GM12878 (cell line): ENCODE measurements at places on chromosomes 4 and X.

DNA sequence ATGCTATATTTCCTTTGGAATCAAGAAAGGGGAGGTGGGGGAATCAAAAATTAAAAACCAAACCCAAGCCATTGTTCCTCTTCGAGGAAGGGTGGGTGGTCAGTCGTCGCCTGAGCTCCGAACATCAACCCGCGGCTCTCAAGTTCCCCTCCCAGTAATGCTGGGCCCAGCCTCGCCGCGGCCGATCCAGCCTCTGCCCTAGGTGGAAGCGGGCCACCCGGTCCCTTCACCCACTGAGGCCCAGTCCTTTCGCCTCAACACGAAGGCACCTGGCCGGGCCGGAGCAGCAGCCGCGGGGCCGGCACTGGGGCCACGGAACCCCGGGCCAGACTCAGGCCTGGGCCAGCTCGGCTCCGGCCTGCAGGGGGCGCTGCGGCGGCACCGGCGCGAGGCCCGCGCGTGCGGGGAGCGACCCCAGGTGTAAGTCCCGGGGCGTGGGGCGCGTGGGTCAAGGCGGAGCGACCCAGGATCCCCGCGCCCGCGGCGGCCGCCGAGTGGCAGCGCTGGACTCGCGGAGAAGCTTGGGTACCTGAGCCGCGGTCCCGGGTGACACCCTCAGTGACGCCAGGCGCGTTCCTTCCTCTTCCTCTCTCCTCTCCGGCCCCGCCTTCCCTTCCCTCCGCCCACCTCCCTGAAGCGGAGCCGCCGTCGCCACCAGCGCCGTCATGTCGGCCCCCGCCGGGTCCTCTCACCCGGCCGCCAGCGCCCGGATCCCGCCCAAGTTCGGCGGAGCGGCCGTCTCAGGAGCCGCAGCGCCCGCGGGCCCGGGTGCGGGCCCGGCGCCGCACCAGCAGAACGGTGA, at the start of gene SEC24B:
SEC24B (plus strand) TSS at position 611 of the 802 bp plus-strand sequence; CDS start at position 666, 55 bp downstream.
- DNase-seq = peak; percentile 43

DNA sequence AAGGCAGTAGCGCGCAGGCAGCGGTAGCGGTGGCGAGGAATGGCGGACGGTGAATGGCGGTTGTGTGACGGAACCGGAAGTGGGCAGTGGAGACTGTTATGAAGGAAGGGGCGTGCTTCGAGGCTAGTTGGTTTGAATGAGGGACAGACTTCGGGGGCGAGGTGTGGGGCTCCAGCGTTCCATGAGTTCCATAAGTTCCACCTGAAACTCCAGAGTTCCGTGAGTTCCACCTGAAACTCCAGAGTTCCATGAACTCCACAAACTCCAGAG, 70.2 kb downstream of the FAM47C start:
- no peak for DNase-seq

GRCh38 chr4:81605271-81605670, 133.6 kb upstream of the RASGEF1B start:
- DNase-seq = no peak

GRCh38 chr4:80182237-80182866, 15.0 kb upstream of the PRDM8 start:
- DNase-seq = no peak

DNA sequence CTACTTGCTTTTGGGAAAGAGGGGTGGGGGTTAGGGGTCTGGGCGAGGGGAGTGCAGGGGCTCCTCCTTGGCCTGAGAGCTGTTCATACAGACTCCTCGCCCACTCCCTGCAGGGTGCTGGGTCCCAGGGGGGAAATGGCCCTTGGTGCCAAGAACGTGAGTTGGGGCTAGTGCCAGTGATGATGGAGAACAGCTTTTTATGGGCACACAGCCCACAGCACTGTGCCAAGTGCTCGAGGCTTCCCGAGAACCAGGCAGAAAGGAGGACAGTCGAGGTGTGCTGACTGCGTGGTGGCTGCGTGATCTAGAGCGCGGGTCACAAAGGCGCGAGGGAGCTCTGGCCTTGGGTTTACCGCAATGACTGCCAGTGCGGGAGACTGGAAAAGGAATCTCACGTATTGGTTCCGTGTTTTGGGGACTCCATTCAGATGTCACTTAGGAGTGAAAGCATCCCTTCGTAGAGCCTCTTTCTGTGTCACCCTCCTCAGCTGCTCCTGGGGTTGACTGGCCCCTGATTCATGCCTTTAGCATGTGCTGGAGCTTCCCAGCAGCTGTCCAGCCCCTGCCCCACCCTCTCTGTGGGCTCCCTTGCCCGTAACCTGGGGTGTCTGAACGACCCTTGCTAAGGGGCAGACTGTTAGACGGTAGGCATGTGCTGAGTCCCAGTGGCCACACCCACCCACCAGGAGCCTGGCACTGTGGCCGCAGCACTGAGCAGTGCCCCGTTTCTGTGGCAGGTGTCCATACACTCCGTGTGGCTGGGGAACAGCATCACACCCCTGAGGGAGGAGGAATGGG, 20.9 kb upstream of the MSANTD1 start:
- no peak for DNase-seq

GRCh38 chrX:82370978-82371646, 1137.0 kb upstream of the POU3F4 start:
- no peak for DNase-seq

DNA sequence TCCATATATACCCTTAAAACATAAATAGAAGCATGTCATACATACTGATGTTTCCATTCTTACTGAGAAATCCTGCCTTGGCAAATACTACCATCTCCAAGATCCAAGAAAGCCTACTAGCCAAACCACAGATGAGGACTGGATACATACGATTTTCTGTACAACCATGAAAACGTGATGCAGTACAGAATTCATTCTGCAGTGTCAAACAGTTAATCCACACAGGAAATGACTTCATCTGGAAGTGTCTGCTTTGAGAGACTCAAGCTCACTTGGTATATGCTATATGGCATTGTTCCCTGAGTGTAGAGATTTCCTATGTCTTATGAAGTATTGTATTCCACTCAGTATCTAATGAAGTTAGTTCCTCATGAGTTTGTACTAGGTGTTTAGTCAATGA, 94.3 kb downstream of the CT47B1 start:
- no peak for DNase-seq

DNA sequence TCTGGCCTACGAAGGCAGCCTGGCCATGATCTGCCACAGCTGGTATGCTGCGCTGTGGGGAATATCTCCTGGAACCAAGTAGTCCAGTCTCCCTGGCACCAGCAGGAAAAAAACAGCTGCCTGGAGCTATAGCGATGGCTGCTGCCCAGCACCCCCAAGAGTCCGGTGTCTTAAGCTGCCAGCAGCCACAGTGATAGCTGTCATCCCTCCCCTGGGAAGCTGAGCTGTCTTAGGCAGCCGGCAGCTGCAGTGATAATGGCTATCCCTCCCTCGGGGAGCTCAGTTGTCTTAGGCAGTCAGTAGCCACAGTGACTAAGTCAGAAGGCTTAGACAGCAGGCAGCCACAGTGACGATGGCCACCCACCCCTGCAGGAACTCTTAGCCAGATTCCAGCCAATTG, 205.1 kb downstream of the STPG2 start:
- no peak for DNase-seq

DNA sequence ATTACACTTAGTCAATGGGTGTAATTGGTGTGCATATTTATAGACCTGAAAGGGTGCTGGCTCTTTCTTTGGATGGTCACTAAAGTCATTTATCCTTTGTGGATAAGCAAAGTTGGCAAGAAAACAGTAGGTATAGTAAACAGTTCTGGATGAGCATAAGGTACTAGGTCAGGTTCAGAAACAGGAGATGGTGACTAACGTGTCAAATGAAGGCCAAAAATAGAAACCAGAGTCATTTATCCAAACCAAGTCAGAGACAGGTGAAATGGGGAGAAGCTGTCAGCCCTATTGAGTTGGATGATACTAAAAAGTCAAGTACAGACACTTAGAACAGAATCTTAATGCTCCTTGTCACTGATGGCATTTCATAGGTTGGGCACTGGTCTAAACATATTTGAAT, 313.1 kb downstream of the KLHL13 start:
- DNase-seq = no peak

- no peak for DNase-seq
Observed at GRCh38 chrX:24231131-24231540, 81.6 kb downstream of the ZFX start.
